Activated T-helper 2 cell treated with anti-CD3 and anti-CD28 coated beads, Interferon-gamma antibody, Interleukin-2, Interleukin-4, amounts not matched to agents 10 μg/mL and 5 μg/mL and 100 μg/mL, durations not matched to agents 14 hours and 24 hours and 36 hours (primary cell): ENCODE measurements at places on chromosomes 1 and 21.

GRCh38 chr1:170424346-170424745 is 107.6 kb upstream of the GORAB start:
- no peak for DNase-seq

DNA sequence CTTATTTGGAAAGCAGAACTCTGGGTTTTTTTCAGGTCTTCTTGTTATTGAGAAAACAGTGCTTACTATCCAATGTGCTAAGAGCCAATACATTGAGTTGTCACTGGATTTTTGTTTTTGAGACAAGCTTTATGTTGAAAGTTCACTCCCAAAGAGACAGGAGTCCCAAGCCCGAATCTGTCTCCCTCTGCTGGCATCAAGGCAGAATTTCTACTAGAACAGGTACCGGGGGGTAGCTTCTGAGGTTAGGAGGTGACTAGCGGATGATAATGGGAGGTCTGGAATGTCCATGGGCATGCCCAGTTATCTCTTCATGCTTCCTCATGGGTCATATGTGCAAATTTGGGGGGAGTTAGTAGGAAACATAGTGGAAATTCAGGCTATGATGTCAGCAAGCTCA is 25.1 kb downstream of the ZNF124 start:
- no peak for DNase-seq

GRCh38 chr1:7432900-7433380 is 338.2 kb upstream of the VAMP3 start:
- no peak for DNase-seq

- no peak for DNase-seq
Measured at GRCh38 chr1:242813490-242814091, 289.1 kb upstream of the PLD5 start.

DNA sequence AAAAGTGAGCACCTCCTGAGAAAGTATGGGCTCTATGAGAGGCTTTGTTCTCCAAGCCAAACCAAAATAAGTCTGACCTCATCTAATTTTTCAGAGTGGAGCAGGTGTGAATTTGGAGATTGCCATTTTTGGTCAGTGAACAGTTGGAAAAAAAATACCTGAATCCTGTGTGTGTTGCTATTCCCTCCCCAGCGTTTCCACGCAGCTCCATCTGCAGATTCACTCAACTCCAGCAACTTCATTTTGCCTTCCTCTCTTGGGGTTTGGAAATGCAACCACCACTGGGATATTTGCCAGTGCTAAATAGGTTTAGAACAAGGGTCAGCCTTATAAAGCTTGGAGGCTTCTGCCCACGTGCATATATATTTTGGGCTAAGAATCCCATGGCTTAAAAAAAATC is 11.2 kb downstream of the CASQ2 start:
- DNase-seq, result no peak

- DNase-seq, result no peak
Measured at GRCh38 chr1:244844155-244845121, 9.0 kb downstream of the COX20 start.
